ENCODE measurements at places on chromosomes 16 and 17. TPM values are rescaled to one million over a fixed set of nuclear protein-coding genes. Genes with fewer than 3 reads are reported as not detected.
A peak's percentile ranks its signal among the peaks of the same experiment; 100 is the strongest.

- H3K4me1 ChIP-seq = no peaks in the 10 kb centered on the region
- H3K4me3 ChIP-seq = no peak overlapping the region
- H3K36me3 ChIP-seq = no peaks in the 10 kb centered on the region
These were observed 6.7 kb upstream of the MT4 start for GRCh38 chr16:56558024-56558747.

DNA sequence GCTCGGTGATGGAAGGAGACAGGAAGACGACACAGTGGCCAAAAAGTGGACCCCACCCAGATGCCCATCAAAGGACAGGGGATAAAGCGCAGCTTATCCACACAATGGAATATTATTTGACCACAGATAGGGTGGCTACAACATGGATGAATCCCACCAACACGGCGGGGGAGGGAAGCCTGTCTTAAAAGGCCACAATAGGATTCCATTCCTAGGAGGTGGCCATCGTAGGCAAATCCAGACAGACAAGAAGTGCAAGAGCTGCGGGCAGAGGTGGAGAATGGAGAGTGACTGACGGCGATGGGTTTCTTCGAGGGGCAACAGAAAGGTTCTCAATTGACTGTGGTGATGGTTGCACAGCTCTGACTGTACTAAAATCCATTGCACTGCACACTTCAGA, 16.0 kb downstream of the SLC38A8 start:
- no peak overlapping the region for H3K27ac ChIP-seq
- H3K27me3 ChIP-seq = peaks cover 24% of the 10 kb centered on the region
- DNase-seq = no peak
- H3K36me3 ChIP-seq = no peaks in the 10 kb centered on the region

DNA sequence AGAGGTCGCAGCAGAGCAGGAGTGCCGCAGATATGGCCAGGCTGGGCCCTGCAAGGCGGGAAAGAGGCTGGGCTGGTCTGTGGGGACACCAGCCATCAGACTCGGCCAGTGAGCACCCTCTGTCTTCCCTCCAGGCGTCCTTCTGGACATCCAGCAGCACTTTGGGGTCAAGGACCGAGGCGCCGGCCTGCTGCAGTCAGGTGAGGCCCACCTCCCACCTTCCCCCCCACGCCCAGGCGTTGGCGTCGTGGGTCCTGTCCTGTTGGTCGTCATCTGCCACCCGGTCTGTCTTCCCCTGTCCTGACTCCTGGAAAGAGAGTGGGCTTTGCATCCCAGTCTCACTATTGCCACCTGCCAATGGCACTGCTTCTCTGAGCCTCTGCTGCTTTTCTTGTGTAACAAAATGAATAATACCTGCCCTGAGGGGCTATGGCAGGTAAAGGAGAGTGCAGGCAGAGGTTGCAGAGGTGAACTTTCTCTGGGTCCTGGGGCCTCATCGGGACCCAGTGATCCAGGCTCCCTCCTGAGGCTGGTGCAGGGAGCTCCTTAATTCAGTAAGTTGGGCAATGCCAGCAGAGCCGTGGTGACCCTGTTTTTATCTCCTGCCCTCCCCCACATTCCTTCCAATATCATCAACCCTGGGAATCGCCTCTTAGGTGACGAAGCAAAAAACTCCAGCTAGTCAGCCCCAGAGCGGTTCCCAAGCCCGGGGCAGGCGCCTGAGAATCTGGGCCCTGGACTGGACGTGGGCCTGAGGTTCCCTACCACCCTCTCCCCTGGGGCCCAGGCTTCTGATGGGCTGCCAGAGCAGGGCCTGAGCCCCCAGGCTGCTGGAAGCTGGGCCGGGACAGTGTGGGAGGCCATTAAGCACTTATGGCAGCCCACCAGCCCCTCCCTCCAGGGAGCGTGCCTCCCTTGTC, 14.7 kb downstream of the SPNS2 start:
- H3K27ac ChIP-seq = peak overlapping the region; percentile 95
- no peaks in the 10 kb centered on the region for H3K36me3 ChIP-seq
- no peak overlapping the region for H3K4me3 ChIP-seq

DNA sequence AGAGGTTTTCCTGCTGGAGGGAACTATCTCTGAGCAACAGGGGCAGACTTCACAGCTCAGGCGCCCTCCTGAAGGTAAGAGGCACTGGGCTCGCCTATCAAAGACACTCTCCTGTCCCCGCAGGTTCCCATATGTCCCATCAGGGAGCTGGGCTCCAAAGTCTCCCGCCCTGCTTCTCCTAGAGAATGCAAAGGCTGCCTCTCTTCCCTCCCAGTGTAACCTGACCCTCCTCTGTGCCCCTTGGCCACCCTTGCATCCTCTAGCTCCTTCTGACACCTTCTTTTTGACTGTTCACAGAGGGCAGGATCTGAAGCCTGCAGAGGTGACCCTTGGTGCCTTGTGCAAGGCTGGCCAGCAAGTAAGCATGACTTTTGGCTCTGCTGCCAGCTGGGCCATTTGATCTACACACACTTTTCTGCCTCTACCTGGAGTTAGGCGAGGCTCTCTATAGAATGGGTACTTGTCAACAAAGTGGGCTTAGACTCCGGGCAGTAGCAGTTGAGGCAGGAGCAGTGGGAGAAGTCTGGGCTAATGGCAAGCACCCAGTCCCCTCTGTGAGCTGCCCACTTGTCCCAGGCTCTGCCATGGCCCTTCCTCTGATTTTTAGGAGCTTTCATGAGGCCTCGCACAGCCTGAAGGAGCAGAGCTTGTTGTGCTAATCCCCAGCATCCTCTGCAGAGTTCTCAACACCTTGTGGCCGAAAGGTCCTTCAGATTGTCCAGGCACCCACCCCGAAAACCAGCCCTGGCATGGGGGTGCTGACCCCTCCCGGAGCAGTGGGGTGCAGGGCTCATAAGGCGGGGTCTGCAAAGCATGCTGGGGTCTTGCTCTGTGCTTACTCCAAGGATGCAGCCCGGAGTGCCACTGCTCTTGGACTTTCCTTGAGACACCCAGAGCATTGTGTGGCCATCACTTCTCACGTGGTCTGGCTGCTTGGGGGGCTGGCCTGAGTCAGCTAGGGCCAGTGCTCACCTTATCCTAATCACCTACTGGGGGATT, 122.9 kb downstream of the METRNL start:
- H3K27ac ChIP-seq = no peak overlapping the region
- DNase-seq = no peak
- H3K36me3 ChIP-seq = no peaks in the 10 kb centered on the region
- H3K4me3 ChIP-seq = no peak overlapping the region
- H3K27me3 ChIP-seq = no peaks in the 10 kb centered on the region

The PLA2G10 gene
- 2.2 TPM for total RNA-seq
